Body of pancreas (tissue), 4 donors: ENCODE measurements at places on chromosomes 12 and 14.

DNA sequence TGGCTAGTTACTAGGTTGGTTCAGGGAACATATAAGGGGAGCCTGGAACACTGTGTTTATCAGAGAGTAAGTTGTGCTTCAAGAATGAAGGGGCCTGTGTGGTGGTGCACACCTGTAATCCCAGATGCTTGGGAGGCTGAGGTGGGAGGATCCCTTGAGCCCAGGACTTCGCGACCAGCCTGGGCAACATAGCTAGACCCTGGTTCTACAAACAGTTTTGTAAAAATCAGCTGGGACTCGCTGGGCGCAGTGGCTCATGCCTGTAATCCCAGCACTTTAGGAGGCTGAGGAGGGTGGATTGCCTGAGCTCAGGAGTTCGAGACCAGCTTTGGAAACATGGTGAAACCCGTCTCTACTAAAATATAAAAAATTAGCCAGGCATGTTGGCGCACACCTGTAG lies 42.1 kb upstream of the GPR132 start:
- no peak overlapping the region for H3K4me3 ChIP-seq
- H3K27ac ChIP-seq = no peak overlapping the region
- no peaks in the 10 kb centered on the region for H3K4me1 ChIP-seq
- DNase-seq = no peak

- no peaks in the 10 kb centered on the region for H3K36me3 ChIP-seq
- no peak overlapping the region for H3K27ac ChIP-seq
- H3K4me1 ChIP-seq = peaks cover 35% of the 10 kb centered on the region
- no peaks in the 10 kb centered on the region for H3K27me3 ChIP-seq
- no peak overlapping the region for H3K4me3 ChIP-seq
These were observed 94.7 kb downstream of the SLC41A2 start for GRCh38 chr12:104863296-104863948.

- H3K36me3 ChIP-seq = no peaks in the 10 kb centered on the region
- H3K4me3 ChIP-seq = no peak overlapping the region
- H3K4me1 ChIP-seq = peaks cover 12% of the 10 kb centered on the region
These were observed 4.1 kb downstream of the MAP1LC3B2 start for GRCh38 chr12:116563262-116563661.

- no peak overlapping the region for H3K4me3 ChIP-seq
- no peaks in the 10 kb centered on the region for H3K4me1 ChIP-seq
- no peak for DNase-seq
- H3K36me3 ChIP-seq = no peaks in the 10 kb centered on the region
- no peak overlapping the region for H3K27ac ChIP-seq
- no peaks in the 10 kb centered on the region for H3K27me3 ChIP-seq
These were observed 377.1 kb upstream of the FAR2 start for GRCh38 chr12:28771968-28772367.

DNA sequence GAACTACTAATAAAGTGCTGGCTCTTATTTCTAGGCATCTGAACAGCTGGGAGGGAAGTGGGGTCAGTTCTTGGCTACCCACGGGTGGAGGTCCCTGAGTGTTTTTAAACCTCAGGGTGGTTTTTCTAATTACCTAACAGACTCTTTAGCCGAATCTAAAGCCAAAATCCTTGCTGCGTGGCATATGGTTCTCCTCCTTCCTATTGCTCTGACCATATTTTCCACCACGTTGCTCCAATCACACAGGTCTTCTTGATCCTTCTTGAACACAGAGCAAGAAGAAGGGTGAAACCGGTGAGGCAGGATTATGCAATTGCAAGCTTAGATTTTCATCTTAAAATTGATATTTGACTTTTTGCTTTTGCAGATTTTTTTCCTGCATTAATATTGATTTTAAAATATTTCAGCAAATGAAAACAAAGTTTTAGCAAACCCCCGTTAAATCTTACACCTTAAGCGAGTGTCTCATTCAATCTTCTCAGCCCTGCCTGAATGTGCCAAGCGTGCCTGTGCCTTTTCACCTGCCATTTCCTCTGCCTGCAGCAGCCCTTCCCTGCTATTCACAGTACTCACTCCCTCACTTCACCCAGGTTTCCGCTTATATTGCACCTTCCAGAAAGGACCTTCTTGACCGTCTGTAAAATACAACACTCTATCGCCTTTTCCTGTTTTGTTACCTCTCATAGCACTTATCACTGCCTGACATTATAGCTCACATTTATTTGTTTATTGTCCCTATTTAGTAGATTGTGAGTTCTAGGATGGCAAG lies 506.0 kb downstream of the DIO2 start:
- no peak overlapping the region for H3K4me3 ChIP-seq
- DNase-seq = no peak
- H3K27ac ChIP-seq = no peak overlapping the region
- no peaks in the 10 kb centered on the region for H3K27me3 ChIP-seq
- peaks cover 15% of the 10 kb centered on the region for H3K4me1 ChIP-seq

DNA sequence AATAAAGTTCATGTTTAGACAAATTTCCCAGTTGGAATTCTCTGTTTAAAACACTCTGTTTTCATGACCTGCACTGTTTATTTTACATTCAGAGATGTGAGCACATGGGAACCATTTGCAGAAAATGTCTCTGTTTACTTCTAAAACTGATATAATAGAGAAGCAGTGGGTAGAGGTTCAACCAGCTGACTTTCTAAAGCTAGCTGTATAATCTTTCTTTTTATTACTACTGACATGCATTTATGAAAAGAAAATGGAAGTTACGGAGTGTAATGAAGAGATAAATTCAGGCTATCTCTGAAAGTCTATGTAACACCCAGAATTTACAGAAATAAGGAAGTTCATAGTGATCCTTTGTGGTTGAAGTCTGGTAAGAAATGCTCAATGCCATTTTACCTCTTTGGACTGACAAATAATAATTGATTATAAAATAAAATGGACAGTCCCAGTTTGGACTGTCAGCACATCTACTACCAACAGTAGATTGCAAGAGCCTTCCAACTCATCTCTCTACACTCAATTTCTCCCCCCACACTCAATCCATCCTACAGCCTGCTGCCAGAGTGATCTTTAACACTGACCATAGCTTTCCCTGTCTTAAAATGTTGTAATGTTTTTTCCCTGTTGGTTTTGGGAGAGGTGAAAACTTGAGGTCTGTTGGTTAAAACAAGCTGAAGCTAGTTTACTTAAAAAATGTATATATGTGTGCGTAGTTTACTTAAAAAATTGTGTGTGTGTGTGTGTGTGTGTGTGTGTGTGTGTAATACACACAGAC lies 137.4 kb downstream of the AEBP2 start:
- H3K27me3 ChIP-seq = no peaks in the 10 kb centered on the region
- peaks cover 5% of the 10 kb centered on the region for H3K4me1 ChIP-seq
- H3K27ac ChIP-seq = no peak overlapping the region
- H3K4me3 ChIP-seq = no peak overlapping the region
